ENCODE measurements at places on chromosomes 3 and 15.

GRCh38 chr15:41309226-41309905, 23.0 kb downstream of the OIP5 start:
- no peak for DNase-seq

GRCh38 chr15:94352636-94353487, 121.5 kb downstream of the MCTP2 start:
- DNase-seq = no peak

GRCh38 chr3:37223141-37223558, 48.8 kb upstream of the LRRFIP2 start:
- DNase-seq = peak; percentile 35

DNA sequence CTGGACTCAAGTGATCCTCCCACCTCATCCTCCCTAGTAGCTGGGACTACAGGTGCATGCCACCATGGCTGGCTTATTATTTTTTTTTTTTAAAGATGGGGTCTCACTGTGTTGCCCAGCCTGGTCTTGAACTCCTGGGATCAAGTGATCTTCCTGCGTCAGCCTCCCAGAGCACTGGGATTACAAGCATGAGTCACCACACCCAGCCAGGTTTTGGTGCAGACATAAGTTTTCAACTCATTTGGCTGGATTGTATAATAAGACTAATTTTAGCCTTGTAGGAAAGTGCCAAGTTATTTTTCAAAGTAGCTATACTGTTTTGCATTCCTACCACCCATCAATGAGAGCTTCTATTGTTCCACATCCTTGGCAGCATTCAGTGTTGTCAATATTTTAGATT, 32.1 kb downstream of the BUB1B start:
- peak; percentile 28 for DNase-seq

DNA sequence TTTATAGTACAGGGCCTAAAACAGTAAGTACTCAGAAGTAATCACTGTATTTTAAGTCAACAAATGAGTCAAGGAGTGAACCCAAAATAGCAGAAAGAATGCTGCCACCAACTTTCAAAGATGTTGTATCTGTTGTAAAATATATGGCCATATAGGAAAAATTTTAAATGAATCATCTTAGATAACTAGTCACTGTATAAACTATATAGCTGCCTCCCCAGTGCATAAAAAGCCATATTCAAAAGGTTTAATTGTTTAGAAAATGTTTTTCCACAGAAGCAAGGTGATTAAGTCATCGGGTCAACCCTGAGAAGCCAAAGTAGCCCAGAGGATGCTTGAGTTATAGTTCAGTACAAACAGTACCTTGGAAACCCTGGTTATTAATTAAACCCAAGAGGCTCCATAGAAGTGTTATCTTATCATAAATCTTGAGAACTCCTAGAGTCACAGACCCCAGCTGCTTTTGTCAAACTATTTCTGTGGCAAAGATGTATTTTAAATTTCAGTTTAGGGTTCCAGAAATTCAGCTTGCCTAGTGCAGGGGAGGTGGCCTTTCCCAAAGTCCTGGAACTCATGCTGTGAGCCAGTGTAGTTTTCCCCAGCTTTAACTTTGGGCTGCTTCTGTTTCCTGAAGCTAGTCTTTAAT, 39.2 kb downstream of the MBNL1 start:
- DNase-seq = peak; percentile 45

GRCh38 chr3:134075846-134076245, 46.1 kb upstream of the SLCO2A1 start:
- DNase-seq = no peak

GRCh38 chr3:49122451-49122850, 1.8 kb upstream of the USP19 start:
- no peak for DNase-seq

GRCh38 chr3:123157209-123157597, 44.5 kb upstream of the SEC22A start:
- no peak for DNase-seq

- DNase-seq = no peak
These were observed 106.3 kb upstream of the SAMMSON start for GRCh38 chr3:69893274-69893673.

GRCh38 chr3:131174752-131175151, 148.1 kb downstream of the NEK11 start:
- peak; percentile 2 for DNase-seq

GRCh38 chr3:32397941-32398340, 6.3 kb downstream of the CMTM7 start:
- DNase-seq = no peak

DNA sequence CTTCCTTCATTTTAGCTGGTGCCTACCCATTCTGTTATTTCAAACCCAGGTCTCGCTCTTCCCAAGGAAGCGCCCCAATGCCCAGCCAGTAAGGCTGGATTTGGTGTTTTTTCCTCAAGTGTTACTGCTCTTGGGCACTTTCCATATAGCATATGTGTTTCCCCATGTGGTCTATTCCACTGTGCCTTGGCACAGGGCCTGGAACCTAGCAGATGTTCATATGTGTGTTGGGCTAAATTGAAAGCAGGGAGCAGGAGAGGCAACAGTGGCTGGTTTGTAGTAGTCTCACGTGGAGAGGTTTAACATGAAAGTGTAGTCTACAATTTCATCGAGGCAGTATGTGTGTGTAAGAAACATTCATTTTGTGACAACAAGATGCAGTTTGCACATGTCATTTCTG, 48.2 kb upstream of the TEX264 start:
- DNase-seq = no peak

DNA sequence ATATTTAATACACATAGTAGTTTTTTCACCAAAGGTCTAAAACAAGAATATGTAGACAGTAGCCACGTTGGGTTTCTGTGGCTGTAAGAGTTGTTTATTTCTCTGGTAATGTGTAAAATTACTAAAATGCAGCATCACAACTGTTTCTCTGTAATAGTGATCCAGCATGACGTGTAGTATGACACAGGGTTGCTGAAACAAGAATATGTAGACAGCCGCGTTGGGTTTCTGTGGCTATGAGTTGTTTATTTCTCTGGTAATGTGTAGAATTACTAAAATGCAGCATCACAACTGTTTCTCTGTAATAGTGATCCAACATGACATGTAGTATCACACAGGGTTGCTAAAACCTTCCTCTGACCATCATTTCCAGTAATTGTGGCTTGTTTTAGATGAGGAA, 153.6 kb upstream of the ZNF717 start:
- no peak for DNase-seq

GRCh38 chr3:43001094-43001553, 22.0 kb downstream of the GASK1A start:
- DNase-seq = peak; percentile 39

DNA sequence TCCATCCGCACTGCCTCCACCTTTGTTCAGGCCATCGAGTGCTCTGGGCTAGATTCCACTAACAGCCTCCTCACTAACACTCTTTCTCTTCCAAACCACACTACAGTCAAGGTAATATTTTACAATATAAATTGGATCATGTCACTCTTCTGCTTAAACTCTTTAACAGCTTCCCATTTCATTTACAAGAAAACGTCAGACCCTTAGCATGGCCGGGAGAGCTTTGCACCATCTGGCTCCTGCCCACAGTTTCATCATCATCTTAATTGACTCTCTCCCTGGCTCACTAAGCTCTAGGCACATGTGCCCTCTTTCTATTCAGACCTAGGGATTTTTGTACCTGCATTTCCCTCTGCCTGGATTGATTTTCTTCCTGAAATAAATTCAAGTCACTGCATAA, 354.7 kb downstream of the FGF12 start:
- DNase-seq = no peak

- peak; percentile 31 for DNase-seq
These were observed 222.1 kb upstream of the ADAMTS9 start for GRCh38 chr3:64909757-64910467.

GRCh38 chr3:192371870-192372400, 355.4 kb downstream of the FGF12 start:
- DNase-seq = no peak

- DNase-seq = peak; percentile 69
These were observed 848 bp downstream of the NCEH1 start for GRCh38 chr3:172709774-172710663.

- DNase-seq = no peak
These were observed 275.5 kb downstream of the PDCD6IP start for GRCh38 chr3:34073961-34074360.

- peak; percentile 98 for DNase-seq
These were observed 93.9 kb downstream of the PCCB start for GRCh38 chr3:136343873-136344555.

- no peak for DNase-seq
These were observed 434.8 kb upstream of the THBS1 start for GRCh38 chr15:39145854-39146625.

DNA sequence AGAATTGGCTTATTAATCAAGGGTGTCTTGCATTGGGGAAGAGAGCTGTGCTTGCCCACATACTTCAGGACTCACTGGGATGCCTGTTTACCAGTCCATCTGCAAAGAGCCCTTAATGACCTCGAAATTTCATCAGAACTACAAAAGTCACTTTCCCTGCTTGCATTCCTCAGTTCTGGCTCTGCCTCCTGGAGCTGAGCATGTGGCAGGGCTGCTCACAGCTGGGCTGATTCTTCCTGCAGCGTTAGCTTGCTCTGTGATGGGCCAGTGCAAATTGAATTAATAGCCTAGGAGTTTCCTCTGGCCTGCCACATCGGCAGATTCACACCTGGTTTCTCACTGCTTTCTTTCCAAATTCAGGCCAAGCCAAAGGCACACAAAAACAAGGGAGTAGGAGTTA, 108.9 kb downstream of the DUT start:
- DNase-seq = peak; percentile 63

- no peak for DNase-seq
These were observed 695 bp downstream of the RPL32 start for GRCh38 chr3:12840591-12841148.

GRCh38 chr3:139541532-139542288, 2.2 kb upstream of the RBP1 start:
- no peak for DNase-seq

DNA sequence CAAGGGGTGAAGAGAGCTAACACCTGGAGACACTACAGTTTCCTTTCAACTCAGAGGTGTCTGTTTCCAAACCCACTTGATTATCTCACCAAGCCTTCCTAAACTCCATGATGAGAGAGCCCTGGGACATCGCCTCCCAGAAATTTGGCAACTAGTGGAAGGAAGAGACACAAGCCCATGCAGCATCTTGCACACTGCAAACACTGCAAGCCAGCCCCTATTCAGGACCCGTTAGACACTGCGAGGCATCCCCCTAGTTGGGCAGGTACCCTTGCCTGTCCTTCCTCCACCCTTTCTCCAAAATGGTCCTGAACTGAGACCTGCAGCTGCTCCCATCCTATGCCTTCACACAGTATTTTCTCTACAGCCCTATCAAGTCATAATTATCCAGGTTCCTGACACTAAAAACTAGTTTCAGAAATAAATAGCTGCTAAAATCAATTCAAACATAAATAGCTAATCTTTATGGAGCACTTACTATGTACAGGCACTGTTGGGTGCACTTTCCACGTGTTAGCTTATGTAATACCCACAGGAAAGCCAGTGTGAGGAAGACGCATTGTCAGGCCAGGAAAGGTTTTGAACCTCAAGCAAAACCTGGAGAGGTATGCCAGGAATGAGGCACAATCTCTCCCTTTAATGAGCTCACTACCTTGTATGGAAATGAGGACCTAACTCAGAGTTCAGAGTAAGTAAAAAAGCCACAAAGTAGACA, 2.8 kb downstream of the MAGI1 start:
- no peak for DNase-seq

GRCh38 chr15:30990446-30991254, 778 bp downstream of the MTMR10 start:
- peak; percentile 22 for DNase-seq

- no peak for DNase-seq
These were observed 137.4 kb downstream of the CMSS1 start for GRCh38 chr3:99954914-99955644.

GRCh38 chr15:77897896-77898406, 179.6 kb downstream of the TBC1D2B start:
- DNase-seq = no peak

- no peak for DNase-seq
These were observed 208.1 kb downstream of the RBMS3 start for GRCh38 chr3:29488922-29489321.

DNA sequence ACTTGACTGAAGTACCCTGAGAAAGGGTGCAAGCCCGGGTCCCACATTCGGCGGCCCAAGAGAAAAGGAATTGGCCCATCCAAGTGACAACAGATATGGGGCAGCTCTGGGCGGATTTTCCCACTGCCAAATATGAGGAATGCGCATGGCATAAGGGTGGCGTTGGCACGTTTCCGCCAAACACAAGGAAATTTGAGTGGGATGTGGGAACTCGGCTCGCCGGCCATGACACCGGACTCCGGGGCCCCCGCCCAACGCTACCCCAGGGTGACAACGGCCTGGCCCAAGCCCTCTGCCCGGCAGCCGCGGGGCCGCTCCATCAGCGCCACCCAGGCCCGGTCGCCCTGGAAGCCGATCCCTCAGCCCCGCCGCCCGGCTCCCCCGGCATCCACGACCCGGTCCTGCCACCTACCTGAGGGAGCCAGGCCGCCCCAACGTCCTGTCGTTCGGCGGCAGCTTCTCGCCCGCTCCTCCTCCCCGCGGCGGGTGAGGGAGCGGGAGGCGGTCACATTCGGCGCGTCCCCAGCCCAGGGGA, 449 bp downstream of the RAF1 start:
- no peak for DNase-seq

- DNase-seq = no peak
These were observed 41.4 kb upstream of the LMCD1 start for GRCh38 chr3:8460050-8460708.

- no peak for DNase-seq
These were observed 358.3 kb upstream of the TPM1 start for GRCh38 chr15:62684123-62684808.

DNA sequence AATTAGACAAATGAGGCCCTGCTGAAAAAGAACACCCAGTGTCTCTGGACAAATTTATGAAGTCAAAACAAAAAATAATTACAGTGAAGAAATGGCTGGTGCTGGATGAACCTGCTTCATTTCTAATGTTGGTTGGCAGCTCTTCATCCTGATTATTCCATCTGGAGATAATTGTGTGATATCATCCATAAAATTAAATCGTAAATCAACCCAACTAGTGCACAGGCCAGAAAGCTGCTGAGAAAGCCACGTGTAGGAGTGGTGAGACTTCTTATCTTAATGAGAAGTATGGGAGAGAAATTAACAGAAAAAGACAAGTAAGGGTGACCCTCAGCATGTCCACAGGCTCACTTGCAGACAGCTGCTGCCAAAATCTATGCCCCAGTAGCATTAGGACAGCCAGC, 465.2 kb upstream of the TGFBR2 start:
- no peak for DNase-seq

DNA sequence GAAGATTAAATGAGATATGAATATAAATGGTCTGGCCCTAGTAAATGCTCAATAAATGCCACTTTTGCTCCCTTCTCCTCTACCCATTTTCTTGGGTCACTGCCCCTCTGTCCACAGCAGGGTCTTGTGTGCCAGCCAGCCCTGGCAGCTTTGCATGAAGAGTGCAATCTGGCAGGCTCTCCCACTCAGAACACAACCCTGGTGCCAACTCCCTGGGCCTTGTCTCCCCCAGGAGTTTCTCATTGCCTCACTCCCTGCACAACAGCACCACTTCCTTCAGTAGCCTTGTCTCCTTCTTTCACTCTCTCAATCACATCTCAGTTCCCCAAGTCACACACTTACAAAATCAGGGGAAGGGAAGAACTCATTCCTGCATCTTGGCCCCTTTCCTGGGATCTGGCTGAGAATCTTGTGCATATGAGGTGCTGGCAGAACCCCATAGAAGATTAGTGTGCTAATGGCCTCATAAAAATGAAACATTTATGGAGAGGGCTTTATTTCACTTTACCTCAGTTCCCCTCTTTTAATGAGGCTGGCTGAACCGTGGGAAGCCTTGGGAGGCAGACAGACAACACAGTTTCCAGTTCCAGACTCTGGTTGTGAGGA, 445.9 kb upstream of the PROK2 start:
- DNase-seq = no peak
